NCI-H526 (cell line): ENCODE measurements at places on chromosomes 13 and 19.

DNA sequence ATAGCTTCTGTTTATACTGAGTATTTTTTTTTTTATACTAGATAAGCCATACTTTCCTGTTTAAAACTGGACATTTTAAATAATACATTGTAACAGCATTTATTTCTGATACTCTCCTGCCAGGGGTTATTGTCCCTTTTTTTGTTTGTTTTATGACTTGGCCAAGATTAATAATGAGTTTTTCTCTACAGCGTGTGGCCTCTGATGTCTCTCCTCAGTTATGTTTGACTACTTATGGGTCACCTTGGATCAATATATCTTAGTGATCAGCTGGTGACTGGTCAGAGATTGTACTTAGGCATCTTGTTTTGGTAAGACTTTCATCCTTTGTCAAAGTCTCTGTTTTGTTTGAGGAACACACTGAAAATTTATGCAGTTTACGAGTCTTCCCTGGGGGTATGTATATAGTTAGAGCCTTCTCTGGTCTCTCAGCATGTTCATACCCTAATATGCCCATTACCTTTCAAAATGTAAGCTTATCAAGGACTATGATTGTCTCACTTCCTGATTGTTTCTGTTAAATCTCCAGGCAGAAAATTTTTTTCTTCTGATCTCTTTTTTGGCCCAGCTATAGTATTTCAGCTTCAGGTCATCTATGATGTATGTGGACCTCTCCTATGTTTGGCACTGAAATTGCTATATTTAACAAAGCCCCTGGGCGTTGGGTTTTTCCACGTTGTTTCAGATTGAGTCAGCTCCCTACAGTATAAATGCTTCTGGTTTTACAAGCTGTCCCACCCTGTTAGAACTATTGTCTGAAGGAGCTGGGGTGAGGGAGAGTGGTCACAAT, 87.9 kb downstream of the URI1 start:
- DNase-seq: no peak

GRCh38 chr19:30309905-30310601, 62.1 kb upstream of the ZNF536 start:
- DNase-seq: no peak

DNA sequence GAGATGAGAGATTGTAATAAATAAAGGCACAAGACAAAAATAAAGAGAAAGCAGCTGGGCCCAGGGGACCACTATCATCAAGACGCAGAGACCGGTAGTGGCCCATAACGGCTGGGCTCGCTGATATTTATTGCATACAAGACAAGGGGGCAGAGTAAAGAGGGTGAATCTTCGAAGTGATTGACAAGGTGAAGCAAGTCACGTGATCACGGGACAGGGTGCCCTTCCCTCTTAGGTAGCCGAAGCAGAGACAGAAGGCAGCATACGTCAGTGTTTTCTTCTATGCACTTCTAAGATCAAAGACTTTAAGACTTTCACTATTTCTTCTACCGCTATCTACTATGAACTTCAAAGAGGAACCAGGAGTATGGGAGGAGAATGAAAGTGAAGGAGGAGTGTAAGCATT, 4.6 kb upstream of the PRKCG start:
- DNase-seq: no peak

- DNase-seq: no peak
These were observed 4.5 kb upstream of the CFAP97D2 start for GRCh38 chr13:114174529-114174961.

GRCh38 chr13:31826521-31826920, 87.2 kb downstream of the RXFP2 start:
- DNase-seq: no peak

DNA sequence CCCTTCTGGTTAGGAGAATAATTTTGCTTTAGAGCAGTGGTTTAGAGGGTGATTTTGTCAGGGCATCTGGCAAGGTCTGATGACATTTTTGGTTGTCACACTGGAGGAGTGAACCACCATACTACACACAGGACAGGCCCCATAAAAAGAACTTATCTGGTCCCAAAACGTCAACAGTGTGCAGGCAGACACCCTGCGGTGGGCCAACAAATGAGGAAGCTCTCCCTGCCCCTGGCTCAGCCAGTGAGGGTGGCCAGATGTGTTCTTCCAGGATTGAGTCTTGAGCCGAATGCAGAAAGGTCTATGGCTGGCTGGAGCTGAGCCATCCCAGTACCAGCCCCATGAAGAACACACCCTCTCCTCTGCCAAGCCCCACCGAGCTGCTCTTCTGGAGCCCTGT, 149.2 kb downstream of the MIPEP start:
- DNase-seq: no peak

DNA sequence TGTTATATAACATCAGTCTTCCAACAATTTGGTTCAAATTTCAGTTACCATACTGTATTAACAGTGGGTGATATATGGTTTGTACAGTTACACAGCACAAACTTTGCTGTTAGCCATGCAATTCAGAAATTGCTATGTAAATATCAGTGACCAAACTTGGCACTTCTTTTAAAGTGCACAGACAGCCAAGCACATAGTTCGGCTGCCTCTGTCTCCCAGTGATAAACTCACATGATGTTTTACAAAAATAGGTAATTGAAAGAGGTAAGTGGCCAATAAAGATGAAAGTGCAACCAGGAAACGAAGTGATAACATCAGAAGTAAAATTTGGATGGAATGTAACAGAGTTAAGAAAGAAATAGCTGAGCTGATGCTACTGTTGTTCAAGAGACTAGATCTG, 143.9 kb downstream of the PCDH9 start:
- no peak for DNase-seq

DNA sequence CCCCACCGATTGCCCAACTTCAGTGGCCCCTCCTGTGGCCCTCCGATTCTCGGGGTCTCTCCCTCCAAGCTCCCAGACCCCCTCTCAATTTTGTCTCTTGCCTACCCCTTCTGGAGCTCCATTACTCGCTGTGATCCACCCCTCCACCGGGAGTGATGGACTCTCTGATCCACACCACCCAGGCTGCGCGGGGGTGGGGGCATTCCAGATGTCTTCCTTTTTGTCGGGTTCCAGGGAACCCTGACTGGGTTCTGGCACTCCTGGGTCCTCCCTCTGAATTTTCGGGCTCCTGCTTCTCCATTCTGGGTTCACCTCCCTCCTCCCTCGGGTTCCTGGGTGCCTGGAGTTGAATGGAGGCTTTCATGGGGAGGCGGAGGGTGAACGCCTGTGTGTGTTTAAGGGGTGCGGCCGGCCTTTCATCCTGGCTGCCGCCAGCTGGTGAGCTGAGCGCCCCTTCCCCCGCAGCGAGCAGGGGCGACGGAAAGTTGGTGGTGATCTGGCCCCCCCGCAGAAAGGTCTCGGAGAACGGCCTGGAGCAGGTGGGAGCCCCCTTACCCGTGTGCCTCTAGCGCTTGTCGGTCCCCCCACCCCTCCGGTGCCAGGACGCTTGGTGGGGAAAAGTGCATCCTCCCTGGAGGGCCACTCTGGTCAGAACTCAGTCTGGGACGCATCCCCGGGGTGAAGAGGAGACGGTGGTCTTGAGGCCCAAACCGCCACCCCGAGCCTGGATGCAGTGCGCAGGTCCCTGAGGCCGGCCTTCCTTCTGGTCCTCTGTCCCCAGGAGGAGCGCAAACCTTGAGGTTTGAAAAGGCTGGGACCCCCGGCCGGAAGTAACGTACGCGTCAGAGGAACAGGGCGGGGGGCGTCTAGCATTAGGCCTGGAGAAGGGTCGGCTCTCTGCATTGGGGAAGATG, 1.6 kb downstream of the MISP3 start:
- no peak for DNase-seq
